ENCODE measurements at places on chromosomes 6 and 20. TPM values are rescaled to one million over a fixed set of nuclear protein-coding genes. Genes with fewer than 3 reads are reported as not detected.

GRCh38 chr20:35006531-35006971, 50.9 kb downstream of the MYH7B start:
- DNase-seq = peak; percentile 30

DNA sequence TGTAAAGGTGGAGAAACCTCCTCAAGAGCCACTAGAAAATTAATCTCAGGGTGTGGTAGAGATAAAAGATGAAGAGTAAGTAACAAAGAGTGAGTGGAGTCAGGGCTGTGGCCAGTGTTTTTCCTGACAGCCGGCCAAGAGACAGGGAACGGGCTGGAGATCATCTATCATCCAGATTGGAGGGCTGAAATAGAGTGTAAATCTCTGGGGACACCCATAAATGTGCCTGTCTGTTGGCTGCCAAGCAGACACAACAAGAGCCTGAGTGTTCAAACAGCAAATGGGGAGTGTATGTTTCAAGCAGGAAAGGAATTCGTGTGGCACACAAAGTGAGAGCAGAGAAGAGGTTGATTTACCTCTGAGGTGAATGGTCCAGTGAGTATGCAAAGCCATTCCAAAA, 326.4 kb upstream of the KHDRBS2 start:
- no peak for DNase-seq

DNA sequence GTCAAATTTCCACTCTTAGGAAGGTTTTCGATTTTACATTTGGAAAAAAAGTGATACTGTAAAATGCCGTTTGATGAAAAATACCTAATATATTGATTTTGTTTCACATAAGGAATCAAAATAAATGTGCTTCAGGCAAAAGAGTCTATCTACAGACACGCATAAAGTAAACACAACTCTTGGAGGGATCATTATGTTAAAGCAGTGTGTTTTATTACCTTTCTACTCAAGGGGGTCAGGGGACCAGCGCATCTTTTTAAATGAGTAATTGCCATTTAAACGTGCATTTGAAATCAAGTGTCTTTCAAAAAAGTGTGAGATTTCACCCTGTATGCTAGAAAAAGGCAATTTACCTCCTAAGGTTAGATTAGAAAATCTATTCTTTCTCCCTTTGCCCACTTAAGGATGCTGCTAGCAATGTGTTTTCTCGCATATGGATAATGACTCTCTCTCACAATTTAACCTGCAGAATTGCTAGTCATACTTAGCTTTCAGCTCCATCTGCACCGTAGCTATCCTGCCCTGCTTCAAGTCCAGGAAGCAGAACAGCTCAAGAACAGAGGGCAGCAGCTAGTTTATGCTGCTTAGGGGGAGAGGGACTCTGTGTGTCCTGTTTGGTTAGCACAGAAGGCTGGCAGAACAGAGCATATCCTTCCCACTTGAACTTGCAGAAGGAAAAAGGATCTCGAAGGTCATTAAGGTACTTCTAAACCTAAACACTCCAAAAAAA, 35.0 kb downstream of the NKAIN2 start:
- DNase-seq = no peak

DNA sequence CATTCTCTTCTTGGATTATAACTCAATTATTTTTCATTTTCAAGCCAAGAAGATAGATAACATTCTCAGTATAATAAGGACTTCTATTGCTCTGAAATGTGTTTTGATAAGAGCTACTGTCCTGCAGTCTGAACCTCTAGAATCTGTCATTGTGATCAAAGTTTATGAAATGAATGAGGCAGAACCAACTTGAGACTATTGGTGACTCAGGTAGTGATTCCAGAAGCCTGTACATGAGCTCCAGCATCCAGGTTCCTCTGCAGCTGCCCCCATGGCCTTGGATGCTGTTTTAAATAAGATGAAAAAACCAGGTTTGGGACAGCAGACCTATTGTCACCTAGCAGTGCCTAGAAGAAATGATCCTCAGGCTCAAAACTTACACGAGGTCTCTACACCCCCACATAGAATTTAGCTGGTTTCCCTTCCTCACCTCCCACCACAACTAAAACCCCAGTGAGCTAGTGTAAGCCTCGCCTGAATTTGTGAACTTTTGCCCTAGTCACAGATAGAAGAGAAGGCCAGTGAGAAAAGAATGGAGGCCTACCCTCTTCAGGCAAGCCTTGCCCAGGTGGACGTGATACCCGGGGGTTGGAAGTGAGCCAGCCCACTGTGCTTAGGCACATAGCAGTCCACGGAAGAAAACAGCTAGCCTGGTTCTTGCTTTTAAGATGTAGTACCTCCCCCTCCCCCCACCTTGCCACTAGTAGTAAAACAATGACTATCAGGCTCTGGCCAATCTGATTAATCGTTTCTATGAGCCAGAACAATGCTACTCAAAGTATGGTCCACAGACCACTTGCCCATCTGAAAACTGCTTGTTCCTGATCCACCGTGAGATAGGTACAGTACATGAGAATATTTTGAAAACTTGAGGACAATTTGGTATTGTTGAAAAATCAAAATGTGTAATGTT, 73.0 kb upstream of the SYNJ2 start:
- DNase-seq = no peak

- DNase-seq = no peak
Observed at GRCh38 chr20:51678026-51678697, 90.0 kb downstream of the ATP9A start.

GRCh38 chr6:1988843-1989242, 256.6 kb downstream of the GMDS start:
- no peak for DNase-seq

DNA sequence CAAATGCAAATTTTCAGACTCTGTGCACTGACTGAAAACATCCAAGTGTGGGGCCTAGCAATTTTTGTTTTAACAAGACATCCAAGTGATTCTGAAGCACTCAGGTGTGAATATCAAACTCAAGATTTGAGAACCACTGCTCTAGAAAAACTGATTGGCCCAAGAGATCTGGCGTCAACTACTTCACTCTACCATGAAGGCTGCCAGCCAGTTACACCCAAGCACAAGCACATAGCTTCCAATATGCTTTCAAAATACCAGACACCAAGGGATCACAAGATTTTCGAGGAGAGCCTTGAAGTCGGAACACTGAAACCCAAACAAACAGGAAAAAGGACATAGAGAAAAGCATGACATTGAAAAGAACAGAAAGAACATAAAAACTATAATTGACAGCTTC, 140.2 kb downstream of the PTCHD4 start:
- no peak for DNase-seq

DNA sequence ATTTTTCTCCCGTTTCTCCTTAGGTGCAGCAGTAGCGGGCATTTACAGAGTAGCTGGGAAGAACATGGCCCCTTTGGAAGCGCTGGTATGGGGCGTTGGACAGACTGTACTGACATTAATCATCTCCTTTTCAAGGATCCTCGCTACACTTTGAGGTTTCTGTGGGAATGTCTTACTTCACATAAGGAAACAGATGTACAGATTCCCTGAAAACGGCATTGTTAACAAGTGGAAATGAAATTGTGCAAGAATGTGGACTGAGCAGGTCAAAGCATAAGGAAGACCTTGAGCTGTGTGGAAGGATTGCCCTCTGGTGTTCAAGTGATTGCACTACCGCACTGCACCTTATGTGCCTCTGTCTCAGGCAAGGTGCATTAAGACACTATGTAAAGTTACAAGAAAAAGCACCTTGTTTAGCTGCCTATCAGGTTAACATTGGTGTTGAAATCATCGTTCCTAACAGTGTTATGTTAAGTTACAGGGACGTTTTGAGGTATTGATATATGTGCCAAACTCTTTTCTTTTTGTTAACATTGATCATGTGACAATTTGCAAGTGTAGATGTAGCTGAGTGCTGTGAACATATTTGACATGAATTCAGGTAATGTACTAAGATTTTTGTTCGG, 38.0 kb downstream of the TMEM170B start:
- no peak for DNase-seq

- no peak for DNase-seq
Observed at GRCh38 chr6:116667623-116668022, 943 bp downstream of the ZUP1 start.

DNA sequence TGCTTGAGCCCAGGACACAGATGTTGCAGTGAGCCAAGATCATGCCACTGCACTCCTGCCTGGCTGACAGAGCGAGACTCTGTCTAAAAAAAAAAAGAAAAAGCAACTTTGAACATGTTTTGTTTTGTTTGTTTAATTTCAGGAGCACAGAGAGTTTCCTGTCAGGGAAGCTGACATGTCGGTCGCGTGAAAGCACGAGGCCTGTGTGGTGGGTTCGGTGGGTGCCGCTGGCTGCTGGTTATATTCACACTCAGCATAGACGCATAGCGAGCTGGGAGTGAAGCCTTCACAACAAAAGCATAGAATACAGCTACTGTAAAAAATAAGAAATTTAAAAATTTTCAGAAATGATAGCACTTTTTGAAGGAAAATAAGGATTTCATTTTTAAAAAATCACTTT, 14.5 kb downstream of the MTG2 start:
- DNase-seq = peak; percentile 14

GRCh38 chr20:47540443-47541354, 39.0 kb downstream of the NCOA3 start:
- no peak for DNase-seq

GRCh38 chr20:1718604-1719384, 61.2 kb upstream of the SIRPG start:
- DNase-seq = no peak

- DNase-seq = no peak
Observed at GRCh38 chr6:137728386-137729349, 138.4 kb upstream of the TNFAIP3 start.

GRCh38 chr6:116278854-116279231, 887 bp downstream of the TSPYL1 start:
- DNase-seq = peak; percentile 75

- DNase-seq = no peak
Observed at GRCh38 chr6:89985751-89986493, 91.7 kb downstream of the GJA10 start.

DNA sequence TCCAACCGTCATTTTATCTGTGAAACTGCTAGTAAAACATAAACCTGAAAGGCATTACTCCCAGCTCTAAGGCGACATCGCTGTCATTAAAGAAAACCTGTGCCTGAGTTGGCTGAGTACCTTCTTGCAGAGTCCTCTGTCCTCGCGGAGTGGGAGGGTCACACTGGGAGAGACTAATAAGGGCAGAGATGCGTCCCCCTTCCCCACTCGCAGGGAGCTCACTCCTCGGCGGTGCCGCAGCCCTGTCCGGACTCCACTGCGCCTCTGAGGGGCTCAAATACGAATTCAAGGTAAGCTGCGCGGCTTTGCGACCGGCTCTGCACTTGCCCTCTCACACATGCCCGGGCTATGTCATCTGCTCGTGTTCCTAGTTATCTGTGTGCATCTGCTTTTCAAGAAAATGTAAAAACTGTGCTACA, at the start of gene COL19A1:
Gene COL19A1, plus strand, starts transcription at position 206 of the 419 bp plus-strand sequence. CDS start 13,012 bp downstream, outside the sequence.
- peak; percentile 64 for DNase-seq

- no peak for DNase-seq
Observed at GRCh38 chr6:25337431-25337830, 58.3 kb downstream of the CARMIL1 start.

GRCh38 chr6:13522656-13523055, 35.3 kb upstream of the GFOD1 start:
- no peak for DNase-seq

- no peak for DNase-seq
Observed at GRCh38 chr6:148779142-148779562, 32.3 kb downstream of the UST start.

- no peak for DNase-seq
Observed at GRCh38 chr20:34368547-34368946, 5.5 kb downstream of the ITCH start.

DNA sequence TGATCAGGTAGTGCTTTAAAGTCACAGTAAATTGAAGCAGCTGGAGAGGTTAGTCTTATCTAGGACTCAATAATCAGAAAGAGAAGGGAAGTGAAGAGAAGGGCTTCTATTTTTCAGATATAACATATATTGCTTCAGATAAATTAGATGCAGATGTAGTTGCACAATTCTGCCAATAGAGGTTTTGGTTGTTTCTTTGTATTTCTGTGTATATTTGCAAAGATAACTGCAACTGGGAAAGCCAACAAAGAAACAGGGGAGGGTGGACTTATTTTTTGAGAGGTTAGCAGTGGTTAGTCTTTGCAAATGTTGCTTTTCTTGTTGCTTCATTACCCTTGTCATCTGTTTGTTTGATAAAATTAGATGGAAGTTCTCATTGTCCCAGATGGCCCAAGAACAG, 106.6 kb downstream of the ADGRG6 start:
- DNase-seq = no peak

- no peak for DNase-seq
Observed at GRCh38 chr20:3930265-3931206, 41.3 kb downstream of the PANK2 start.

- no peak for DNase-seq
Observed at GRCh38 chr20:3935295-3935955, 46.2 kb downstream of the PANK2 start.

GRCh38 chr20:33211817-33212424, 5.2 kb upstream of the BPIFA3 start:
- no peak for DNase-seq

DNA sequence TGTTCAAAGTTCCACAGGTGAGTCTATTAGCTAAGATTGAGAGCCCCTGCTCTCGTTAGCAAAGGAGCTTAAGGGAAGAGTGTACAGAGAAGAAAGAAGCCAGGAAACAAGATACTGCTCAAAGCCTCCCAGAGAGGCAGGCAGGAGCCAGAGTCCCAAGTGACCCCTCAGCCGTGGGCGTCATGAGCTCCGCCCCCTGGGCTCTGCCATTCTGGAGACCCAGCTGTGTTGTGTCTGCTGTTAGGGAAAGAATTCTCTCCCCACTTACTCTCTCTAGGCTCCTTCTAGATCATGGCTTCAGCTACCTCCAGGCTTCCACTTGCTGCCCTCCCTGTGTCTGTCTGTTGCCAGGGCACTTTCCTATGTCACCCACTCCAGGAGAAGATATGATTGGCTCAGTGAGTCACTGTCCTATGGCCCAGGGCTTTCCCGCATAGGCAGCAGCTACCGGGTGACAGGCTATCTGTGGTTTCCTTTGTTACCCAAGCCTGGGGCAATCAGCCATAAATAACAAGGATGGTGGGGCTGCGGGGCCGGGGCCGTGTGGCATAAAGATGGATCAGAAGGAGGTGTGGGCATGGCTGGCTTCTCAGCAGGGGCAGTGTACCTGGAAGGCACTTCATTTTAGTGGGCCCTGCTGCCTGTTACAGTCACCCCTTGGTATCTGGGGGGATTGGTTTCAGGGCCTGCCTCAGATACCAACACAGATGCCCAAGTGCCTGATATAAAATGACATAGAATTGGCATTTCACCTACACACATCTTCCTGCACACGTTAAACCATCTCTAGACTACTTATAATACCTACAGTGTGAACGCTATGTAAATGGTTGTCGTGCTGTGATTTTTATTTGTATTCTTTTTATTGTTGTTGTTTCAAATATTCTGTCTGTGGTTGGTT, 118.9 kb downstream of the ARMC2 start:
- DNase-seq = peak; percentile 73

CYP24A1 gene
- total RNA-seq = not detected

PREP gene
- total RNA-seq = 26.6 TPM

CENPQ gene
- 4.3 TPM for total RNA-seq

ZNF184 gene
- 4.2 TPM for total RNA-seq

TRIM31 gene
- total RNA-seq = not detected

HDGFL1 gene
- total RNA-seq = not detected

ASIP gene
- 15.0 TPM for total RNA-seq

AFG1L gene
- 15.7 TPM for total RNA-seq

CYP39A1 gene
- 4.8 TPM for total RNA-seq

All from Right ventricle myocardium inferior (tissue), 1 donor.